ENCODE measurements at places on chromosomes 3 and 15.

DNA sequence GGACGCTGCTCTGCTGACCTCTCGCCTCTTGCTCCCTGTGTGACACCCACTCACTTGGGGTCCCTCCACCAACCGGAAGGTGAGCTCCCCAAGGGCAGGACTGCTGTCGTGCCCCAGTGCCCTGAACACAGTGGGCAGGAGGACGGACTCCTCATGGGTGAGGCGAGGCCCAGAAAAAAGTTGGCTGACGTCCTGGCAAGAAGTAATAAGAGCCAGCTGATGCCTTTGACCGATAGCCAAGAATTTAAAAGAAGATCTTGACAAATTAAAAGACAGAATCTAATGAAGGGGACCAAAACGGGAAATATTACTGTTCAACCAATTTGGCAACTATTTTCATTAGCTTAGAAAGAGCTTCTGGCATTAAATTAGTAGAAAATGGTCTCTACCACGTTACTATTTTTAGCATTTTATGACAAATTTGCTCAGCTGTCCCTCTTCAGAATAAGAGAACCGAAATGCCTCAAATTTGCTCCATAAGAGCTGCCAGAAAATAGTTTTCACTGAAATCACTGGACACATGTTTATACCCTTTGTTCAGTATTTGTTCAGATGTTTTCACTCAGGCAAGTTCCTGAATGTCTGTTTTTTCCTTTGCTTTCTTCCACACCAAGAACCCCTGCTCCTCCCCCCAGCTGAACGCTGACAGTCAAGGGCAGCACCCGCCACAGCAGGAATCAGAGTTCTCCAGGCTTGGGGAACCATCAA lies 60.5 kb downstream of the XXYLT1 start:
- DNase-seq = no peak

GRCh38 chr15:74225928-74226327 lies 10.2 kb upstream of the CCDC33 start:
- no peak for DNase-seq

DNA sequence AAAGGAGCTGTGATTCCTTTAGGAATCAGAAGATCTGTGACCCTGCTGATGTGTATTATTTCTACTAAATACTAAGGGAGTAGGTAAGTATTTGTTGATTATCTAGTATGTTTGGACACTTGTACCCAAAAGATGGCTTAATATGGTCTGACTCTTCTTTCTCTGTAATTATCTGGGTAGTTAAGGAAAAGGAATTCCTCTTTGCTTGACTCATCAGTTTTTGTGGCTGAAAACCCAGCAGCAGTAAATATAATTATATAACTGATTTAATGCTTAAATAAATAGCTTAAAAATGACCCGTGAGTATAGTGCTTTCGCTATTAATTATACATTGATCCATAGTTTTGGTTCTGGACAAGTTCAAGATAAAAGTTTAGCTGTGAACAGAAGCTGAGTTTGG lies 155.8 kb downstream of the LRTM1 start:
- no peak for DNase-seq

- no peak for DNase-seq
These were observed 88.7 kb upstream of the EPHB3 start for GRCh38 chr3:184472723-184473428.

DNA sequence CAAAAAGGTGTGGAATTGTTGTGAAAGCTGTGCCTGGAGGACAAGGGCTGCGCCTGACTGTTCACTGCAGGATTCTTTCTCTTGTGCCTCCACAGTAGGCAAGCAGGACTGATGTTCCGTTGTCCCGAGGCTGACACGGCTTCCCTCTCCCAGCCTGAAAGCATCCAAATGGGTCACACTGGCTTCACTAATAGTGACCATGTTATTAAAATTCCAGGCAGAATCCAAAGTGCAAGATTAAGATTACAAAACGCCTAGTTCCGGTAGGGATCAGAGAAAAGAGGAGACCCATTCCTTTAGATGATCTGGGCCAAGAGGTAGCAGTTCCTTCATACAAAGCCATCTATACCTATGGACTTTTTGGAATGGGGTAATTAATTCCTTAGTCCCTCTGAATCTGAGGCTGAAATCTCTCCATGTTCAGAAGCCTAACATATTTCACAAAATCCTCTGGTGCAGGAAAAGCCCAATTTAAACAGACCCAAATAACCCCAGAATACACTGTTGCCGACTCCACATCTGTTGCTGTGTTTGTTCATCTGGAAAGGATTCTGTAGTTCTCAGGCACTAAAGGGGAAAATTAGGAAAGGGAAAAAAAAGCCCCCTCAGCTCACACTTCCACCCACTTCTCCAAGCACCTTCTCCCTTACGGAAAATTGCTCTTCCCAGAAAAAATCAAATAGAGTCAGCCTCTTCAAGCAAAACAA lies 145.9 kb downstream of the RORA start:
- DNase-seq = no peak

DNA sequence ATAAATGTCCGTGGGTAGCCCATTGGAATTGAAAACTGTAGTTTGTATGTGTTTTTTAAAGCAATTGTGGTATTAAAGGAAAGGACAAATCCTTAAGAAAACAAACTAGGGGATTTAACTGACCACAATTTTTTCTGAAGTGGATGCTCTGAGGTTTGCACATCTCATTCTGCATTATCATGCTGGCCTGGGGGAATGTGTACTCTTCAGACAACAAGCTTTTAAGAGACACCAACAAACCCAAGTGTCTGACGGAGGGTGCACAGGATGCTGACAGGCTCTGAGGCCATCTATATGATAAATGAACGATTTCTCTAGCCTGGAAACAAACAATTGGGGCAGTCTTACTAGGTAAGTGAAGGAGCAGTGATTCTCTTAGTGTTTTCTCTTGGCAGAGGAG lies 9.1 kb downstream of the LINS1 start:
- DNase-seq = no peak

DNA sequence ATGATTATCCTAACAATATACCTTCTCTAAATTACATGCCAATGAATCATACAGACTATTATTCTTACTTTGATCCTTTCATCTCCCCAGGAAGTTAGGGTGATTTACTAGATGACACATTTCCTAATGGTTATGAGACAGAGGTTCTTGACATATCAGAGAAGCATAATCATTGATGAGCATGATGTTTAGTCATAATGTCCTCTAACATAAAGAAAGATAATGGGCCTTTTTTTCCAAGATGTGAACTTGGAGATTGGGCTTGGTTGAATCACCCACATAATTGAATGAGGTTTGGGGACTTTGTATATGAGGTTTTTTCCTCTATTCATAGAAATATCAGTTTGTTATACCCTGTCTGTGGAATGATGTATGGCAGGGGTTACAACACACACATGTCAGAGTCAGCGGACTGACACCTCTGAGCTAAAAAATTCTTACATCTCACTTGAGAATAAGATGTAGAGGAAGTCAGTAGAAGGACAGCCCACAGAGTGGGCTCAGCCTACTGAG lies 69.7 kb upstream of the DCBLD2 start:
- no peak for DNase-seq

DNA sequence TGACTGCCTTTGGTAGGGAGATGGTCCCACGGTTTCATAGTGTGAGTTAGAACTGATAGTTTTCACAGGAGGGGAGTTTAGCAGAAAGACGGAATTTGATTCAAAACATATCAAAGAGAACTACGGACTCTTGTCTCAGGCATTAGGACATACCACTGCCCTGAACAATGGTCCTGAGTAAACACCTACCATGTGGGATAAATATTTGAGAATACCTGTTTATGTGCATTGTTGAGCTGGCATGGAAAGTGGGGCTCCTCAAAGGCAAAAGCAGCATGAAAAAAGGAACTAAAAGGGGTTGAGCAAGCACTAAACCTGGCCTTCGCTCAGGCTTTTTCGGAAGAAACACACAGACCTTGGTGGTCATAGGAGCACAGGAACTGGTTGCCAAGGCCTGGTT lies 144.4 kb downstream of the ZNF621 start:
- no peak for DNase-seq

GRCh38 chr3:172186607-172187006 lies 147.2 kb downstream of the FNDC3B start:
- DNase-seq = no peak

DNA sequence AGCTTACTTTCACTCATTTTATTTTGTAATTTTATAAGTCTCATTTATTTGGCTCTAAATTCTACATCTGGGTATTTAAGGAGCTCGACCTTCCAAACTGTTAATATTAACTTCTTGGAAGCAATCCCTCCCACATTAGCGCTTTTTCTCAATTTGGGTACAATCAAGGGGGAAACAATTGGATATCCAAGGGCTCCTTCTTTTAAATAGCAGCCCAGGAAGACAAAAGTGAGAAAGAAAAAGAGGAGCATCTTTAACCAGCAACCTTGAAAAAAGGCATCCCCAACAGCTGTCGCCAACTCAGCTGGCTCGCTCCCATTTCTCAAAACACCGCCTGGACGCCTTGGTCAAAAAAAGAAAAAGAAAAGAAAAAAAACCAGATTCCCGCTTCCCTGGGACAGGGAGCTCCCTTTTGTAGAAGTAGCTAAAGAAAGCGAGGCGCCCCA lies 873 bp downstream of the C3orf70 start:
- DNase-seq = no peak

- DNase-seq = no peak
These were observed 54.9 kb downstream of the TBC1D5 start for GRCh38 chr3:17687566-17687965.

GRCh38 chr3:156131241-156131640 lies 10.9 kb downstream of the KCNAB1 start:
- DNase-seq = no peak

GRCh38 chr3:18422972-18423371 lies 2.2 kb downstream of the SATB1 start:
- no peak for DNase-seq

DNA sequence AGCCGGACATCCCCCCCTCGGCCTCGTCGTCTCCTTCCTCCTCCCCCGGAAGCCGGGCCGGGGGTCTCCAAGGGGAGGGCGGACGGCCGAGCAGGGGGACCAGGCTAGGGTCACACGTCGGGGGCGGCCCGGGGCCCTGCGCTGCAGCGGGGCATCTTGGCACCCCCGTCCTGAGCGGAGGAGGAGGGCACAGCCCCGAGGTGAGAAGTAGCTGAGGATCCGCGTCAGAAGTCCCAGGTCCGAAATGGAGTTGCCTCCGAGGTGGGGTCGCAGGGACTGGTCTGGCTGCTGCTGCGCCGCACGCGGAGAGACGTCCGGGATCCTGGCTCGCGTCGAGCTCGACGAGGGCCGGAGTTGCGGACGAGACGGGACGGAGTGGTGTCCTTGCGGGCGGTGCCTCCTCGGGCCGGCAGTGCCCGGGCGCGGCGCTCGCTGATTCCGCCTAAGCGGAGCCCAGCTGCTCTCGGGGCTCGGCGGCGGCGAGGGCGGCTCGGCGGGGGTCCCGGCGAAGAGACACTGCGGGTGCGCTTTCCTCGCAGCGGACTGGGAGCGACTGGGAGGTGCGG lies at the start of gene ADCY5:
TSS of gene ADCY5 (minus strand) at position 555 of the 566 bp plus-strand sequence. CDS start at position 10, 545 bp downstream.
- peak; percentile 52 for DNase-seq

DNA sequence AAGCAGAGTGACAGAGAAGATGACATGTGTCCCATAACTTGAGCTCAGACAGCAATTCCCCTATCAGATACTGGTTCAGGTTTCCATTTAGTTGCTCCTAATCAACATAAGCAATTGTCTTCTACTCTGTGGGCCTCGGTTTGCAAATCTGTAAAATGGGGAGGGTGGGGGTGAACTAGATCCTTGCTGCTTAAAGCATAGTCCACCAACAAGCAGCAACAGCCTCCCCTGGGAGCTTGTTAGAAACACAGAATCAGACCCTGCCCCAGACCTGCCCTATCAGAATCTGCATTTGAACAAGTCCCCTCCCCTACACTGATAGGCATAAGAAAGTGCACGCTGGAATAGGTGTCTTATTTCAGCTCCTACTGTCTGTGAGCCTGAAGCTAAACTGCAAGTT lies 87.8 kb downstream of the CEMIP start:
- DNase-seq = peak; percentile 30

DNA sequence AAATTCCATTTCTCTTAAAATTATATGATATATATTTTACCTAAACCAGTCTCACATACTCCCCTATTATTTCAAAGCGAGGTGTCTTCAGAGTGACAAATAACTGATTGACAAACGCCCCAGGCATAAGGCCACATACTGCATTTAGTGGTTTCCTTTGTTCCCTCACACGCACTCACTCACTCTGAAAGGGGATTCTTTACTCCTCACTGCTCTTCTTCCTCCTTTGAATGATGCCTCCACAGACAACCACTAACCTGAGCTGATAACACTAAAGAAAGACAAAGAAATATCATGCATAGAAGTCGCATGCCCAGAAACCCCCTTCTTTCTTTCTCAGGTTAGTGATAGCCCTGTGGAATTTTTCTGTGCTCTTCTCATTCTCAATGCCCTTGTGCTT lies 24.1 kb upstream of the BBX start:
- no peak for DNase-seq

- DNase-seq = no peak
These were observed 95.1 kb upstream of the MBNL1 start for GRCh38 chr3:152173627-152174026.

- DNase-seq = no peak
These were observed 27.0 kb upstream of the ANKDD1A start for GRCh38 chr15:64884679-64885078.

DNA sequence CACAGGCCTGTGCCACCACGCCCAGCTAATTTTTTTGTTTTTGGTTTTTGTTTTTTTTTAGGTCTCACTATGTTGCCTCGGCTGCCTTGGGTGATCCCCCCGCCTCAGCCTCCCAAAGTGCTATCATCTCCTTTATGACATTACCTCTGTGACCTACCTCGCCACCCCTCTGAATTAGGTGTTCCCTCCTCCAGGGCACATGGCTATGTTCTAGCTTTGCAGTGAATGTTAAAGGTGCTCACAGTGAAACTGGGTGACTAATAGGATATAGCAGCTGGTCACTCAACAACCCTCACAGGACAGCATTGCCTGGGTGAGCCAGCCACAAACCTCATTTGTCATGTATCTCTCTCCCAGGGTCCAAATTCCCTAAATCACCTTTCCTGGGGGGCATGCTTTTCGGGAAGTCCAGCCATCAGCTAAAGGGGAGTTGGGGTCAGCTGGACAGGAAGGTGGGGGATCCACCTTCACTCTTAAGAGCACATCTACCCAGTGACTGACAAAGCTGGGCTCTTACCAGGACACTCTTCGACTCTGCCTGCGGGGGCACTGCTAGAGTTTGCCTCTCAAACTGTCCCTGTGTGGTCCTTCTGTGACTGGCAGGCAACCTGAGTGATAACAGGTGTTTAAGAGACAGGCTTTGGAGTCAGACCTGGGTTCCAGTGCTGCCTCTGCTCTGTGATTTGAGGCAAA lies 1.6 kb upstream of the TTLL3 start:
- peak; percentile 64 for DNase-seq

DNA sequence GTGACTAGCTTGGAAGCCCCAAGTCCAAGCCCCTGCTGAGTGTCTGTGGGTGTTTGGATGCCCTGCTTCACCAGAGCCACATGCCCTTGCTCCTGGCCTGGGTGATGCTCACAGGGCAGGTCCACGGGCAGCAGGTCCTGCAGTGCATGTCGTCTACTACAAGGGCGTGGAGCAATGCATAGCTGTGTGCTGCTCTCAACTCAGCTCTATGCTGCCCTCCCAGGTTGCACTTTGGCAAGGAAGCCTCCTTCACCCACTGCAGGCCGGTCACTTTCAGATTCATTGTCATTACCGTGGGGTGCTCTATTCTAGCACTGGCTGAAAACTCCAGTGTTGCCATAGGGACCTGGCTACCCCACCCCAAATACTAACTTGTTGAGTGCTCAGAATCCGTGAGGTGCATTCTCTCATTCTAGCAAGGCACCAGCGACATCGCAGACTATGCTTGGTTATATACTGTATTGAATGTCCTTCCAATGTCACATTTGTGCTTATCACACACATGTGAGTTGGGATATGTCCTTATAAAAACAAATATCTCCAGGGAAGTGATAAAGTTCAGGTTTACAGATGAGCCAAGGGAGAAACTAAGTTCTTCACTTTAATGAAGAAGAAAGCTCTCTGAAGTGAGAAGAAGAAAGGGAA lies 51.8 kb downstream of the GRAMD1C start:
- DNase-seq = peak; percentile 39
